ENCODE measurements at places on chromosomes 3 and 15. TPM values are rescaled to one million over a fixed set of nuclear protein-coding genes. Genes with fewer than 3 reads are reported as not detected.

The GLDN gene
- 18.2 TPM for total RNA-seq

The GOLGA6L7 gene
- not detected for total RNA-seq

The PRICKLE2 gene
- 7.7 TPM for total RNA-seq

The MOBP gene
- total RNA-seq: not detected

The SNTN gene
- total RNA-seq: not detected

The SPTSSB gene
- 0.87 TPM for total RNA-seq

The RPL15 gene
- total RNA-seq: 1,270 TPM

The CAMKV gene
- total RNA-seq: not detected

The C2CD4A gene
- not detected for total RNA-seq

The FES gene
- 288 TPM for total RNA-seq

The MDFIC2 gene
- total RNA-seq: not detected

The STRC gene
- total RNA-seq: 0.52 TPM

The SLC24A5 gene
- not detected for total RNA-seq

The C3orf49 gene
- not detected for total RNA-seq

The CLPX gene
- 57.8 TPM for total RNA-seq

The ACOX2 gene
- 5.9 TPM for total RNA-seq

The KLHL40 gene
- not detected for total RNA-seq

The ASB14 gene
- total RNA-seq: not detected

The CGNL1 gene
- 0.51 TPM for total RNA-seq

The CCR4 gene
- total RNA-seq: 5.0 TPM

The GABRR3 gene
- total RNA-seq: not detected

The RHCG gene
- total RNA-seq: not detected

The TIGIT gene
- 11.5 TPM for total RNA-seq

The SENP8 gene
- 1.8 TPM for total RNA-seq
